ENCODE measurements at places on chromosomes 6 and 20.

DNA sequence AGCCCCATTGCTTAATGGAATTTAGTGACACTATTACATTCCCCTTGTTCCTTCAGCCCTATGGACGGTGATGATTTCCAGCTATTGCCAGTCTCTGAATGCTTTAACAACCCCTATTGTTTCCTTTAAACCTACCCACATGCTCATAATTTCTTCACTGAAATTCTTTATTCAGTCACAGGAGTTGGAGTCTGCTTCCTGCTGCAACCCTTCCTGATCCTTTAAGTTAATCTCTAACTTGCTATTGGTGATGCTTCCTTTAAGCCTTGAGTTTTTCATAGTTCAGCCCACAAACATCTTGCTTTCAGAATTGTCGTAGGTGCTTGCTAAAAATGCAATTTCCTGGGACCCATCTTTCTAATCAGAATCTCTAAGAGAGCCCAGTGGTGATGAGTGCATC is 66.3 kb upstream of the TNFAIP3 start:
- no peak for DNase-seq

- DNase-seq = no peak
Measured at GRCh38 chr6:148962854-148963515, 216.2 kb downstream of the UST start.

DNA sequence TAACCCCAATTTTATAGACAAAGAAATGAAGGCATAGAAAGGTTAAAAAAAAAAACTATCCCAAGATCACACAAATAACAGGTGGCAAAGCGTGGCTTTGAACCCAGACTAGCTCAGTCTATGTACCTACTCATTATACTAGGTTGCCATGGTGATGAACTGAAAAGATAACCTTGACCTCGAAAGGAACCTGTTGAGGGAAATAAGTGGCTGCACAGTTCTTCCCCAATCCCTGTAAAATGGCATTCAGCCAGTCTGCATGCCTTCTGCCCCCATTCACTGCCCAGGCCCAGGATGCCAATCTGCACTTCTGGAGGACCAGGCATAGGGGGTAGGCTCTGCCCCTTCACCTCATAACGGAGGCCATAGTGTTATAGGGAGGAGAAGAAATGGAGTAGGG is 295.2 kb downstream of the PTPRT start:
- no peak for DNase-seq

DNA sequence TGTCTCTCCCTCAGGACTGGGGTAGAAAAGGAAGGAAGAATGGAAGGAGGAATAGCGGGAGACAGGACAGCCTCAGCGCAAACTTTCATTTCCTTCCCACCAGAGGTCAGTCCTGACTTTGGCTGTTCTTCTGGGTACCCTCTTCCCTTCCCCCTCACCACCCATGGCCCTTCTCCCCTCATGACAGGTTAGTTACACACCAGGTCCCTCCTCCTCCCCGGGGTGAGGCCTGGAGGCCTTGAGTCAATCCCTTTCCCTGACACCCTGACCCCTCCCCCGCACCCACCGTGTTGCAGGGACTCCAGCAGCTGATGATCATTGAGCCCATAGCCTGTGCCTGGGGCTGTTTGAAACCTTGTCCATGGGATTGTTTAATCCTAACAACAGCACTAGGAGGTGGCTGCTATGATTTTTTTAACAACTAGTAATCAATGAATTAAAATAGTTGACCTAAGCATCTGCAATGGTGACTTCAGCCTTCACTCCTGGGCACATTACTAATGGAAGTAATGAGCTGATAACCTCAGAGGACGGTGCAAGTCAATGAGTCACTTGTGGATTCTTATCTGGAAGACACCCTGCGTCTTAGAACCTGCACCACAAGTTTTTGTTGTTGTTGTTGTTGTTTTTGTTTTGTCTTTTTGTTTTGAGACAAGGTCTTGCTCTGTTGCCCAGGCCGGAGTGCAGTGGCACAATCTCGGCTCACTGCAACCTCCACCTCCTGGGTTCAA is 46.6 kb upstream of the CCDC167 start:
- no peak for DNase-seq

GRCh38 chr6:137652961-137653705 is 158.9 kb upstream of the OLIG3 start:
- no peak for DNase-seq

DNA sequence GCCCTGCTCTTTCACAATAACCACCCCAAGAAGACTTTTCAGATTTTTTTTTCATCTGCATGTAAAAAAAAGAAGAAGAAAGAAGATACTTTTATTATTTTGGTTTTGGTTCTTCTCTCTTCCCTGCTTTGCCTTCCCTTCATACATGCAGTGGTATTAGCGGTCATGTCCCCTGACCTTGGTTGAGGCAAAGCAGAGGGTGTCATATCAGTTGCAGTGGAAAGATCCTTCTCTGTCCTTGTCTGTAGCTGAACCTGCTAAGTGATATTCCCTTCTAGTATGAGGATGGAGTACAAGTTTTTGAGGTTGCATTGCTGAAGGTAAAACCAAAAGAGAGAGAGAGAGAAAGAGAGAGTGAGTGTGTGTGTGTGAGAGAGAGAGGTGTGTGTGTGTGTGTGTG is 345.7 kb downstream of the UTRN start:
- DNase-seq = no peak

- DNase-seq = no peak
Measured at GRCh38 chr6:86357877-86358276, 579.5 kb upstream of the HTR1E start.

Data from stimulated activated CD4-positive, alpha-beta T cell treated with anti-CD3 and anti-CD28 coated beads, TNF-alpha, amount 100 ng/mL, for 4 hours (primary cell).